Transverse colon (tissue), 4 donors: ENCODE measurements at places on chromosomes 6 and 20. TPM values are rescaled to one million over a fixed set of nuclear protein-coding genes. Genes with fewer than 3 reads are reported as not detected.

DNA sequence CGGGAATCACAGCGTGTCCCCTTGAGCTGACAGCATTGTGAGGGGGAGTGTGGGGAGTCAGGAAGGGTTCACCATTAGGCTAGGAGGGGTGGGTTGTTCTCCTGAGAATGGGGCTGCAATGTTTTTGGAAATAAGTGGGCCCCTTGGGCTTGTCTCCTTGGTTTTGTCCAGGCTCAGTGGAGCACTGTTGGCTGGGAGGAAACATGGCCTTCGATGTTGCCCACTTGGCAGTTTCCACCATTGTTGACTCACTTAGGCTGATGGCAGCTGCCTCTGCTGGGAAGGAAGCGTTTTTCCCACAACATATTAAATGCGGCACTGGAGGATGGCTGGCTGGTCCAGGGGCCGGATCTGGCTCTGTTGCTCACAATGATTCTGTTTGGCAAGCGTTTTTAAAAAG, 512.1 kb downstream of the QKI start:
- no peaks in the 10 kb centered on the region for H3K36me3 ChIP-seq
- H3K27me3 ChIP-seq: no peaks in the 10 kb centered on the region
- H3K27ac ChIP-seq: no peak overlapping the region
- no peaks in the 10 kb centered on the region for H3K4me1 ChIP-seq
- H3K4me3 ChIP-seq: no peak overlapping the region

Gene CST4
- total RNA-seq: not detected

GRCh38 chr20:53212018-53212417, 239.9 kb downstream of the TSHZ2 start:
- H3K4me3 ChIP-seq: no peak overlapping the region
- no peaks in the 10 kb centered on the region for H3K4me1 ChIP-seq
- no peak overlapping the region for H3K27ac ChIP-seq
- peaks cover 11% of the 10 kb centered on the region for H3K27me3 ChIP-seq
- DNase-seq: no peak

Gene EYS
- total RNA-seq: not detected

GRCh38 chr6:84332139-84333034, 104.9 kb upstream of the CEP162 start:
- no peak for DNase-seq
- no peaks in the 10 kb centered on the region for H3K36me3 ChIP-seq
- no peak overlapping the region for H3K27ac ChIP-seq
- H3K27me3 ChIP-seq: no peaks in the 10 kb centered on the region
- no peaks in the 10 kb centered on the region for H3K4me1 ChIP-seq

Gene SUMO4
- total RNA-seq: 1.5 TPM

- peaks cover 21% of the 10 kb centered on the region for H3K4me1 ChIP-seq
- no peak overlapping the region for H3K4me3 ChIP-seq
- H3K27ac ChIP-seq: peak overlapping the region; percentile 23
Measured at GRCh38 chr20:20440481-20440880, 72.6 kb downstream of the INSM1 start.

- H3K4me3 ChIP-seq: no peak overlapping the region
- no peaks in the 10 kb centered on the region for H3K36me3 ChIP-seq
- H3K4me1 ChIP-seq: no peaks in the 10 kb centered on the region
- no peak for DNase-seq
Measured at GRCh38 chr6:44675449-44675848, 287.9 kb downstream of the CDC5L start.

DNA sequence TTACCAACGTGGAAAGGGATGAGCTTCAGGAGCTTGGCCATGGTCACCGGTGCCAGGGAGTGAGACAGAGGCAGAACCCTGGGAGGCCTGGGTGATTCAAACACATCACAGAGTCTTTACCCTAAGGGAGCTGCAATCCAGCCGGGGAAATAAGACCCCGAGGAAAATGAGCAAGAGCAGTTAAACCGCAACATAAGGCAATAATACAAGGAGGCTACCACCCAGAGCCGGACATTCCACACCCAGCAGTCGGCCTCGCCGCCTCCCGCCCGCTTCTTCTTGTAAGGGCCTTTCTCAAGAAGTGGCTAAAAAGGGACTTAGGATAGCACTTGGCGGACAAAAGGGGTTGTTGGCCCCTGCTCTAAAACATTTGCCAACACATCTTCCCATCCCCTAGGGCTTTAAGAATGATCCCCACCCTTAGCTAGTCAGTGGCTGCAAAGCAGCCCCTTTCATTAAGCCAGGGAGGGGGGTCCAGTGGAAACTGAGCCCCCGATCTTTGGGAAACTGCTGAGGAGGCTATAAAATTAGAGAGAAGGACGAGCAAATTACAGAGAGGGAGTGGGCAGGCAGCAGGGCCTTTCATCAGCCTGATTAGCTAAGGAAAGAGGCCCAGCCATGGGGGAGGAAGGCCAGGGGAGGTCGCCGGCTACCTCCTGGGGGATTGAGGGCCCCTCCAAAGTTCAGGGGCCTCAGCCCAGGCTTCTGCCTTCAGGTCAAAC, 34.3 kb downstream of the SNX5 start:
- H3K4me1 ChIP-seq: peaks cover 30% of the 10 kb centered on the region
- H3K27me3 ChIP-seq: no peaks in the 10 kb centered on the region

DNA sequence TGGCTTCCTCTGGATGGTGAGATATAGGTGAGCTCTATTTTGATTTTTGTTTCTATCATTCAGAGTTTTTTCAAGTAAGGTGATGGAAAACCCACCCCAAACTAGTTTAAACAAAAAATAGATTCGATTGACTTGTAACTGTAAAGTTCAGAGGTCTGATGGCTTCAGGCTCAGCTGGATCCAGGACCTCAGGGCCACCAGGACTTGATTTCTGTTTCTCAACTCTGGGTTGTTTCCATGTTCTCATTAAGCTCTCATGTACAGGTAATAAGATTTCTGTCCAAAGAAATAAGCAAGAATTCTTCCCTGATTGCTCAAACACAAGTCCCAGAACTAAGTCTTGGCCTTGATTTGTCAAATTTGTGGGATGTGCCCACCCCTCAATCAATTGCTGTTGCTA, 67.0 kb downstream of the DLGAP4 start:
- H3K4me1 ChIP-seq: no peaks in the 10 kb centered on the region
- H3K27ac ChIP-seq: no peak overlapping the region
- no peak for DNase-seq
- H3K27me3 ChIP-seq: peaks cover 25% of the 10 kb centered on the region
- H3K36me3 ChIP-seq: no peaks in the 10 kb centered on the region

Gene TTK
- total RNA-seq: 9.4 TPM

Gene TMC2
- total RNA-seq: not detected

GRCh38 chr6:110392727-110393126, 22.6 kb downstream of the DDO start:
- no peaks in the 10 kb centered on the region for H3K27me3 ChIP-seq
- DNase-seq: no peak
- H3K4me3 ChIP-seq: no peak overlapping the region
- H3K27ac ChIP-seq: no peak overlapping the region
- peaks cover 3% of the 10 kb centered on the region for H3K4me1 ChIP-seq

DNA sequence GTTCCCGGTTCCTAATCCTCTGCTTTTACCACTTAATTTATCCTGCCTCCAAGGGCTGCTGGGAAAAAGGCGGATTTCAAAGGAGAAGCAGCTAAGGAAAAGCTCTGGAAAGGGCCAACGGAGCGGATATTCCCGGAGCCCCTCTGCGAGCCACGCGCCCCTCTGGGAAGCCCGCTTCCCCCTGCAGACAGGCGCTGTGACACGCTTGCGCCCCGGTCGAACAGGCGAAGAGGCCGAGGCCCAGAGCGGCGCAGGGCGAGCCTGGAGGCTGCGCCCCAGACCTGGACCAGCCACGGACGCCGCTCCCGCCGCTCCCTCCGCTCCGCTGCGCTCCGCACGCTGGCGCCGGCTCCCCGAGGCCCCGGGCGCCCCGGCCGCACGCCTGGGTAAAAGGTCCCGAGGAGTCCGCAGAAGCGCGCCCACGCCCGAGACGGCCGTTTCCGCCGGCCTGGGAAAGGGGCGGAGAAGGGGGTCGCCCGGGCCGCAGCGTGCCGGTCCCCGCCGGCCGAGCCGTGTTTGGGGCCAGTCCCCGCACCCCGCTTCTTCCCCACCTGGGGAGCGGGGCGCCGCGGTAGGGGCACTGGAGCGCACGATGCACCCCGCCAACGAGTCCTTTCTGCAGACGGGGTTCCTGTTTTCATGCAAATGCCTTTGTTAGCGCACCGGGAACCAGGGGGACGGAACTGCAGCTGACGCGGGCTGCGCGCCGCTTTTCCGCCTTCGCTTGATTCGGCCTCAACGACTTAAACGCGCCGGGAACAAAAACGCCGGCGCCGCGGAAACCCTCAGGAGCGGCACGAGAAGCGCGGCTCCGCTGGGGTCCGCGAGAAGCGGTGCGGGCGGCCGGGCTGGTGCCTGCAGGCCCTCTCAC, 91.9 kb upstream of the SIRPA start:
- H3K27ac ChIP-seq: peak overlapping the region; percentile 74
- H3K4me3 ChIP-seq: peak overlapping the region; percentile 59
- peaks cover 22% of the 10 kb centered on the region for H3K27me3 ChIP-seq
- DNase-seq: peak; percentile 58

Gene ARMH2
- not detected for total RNA-seq

Gene TSPO2
- total RNA-seq: not detected

Gene OR2B2
- not detected for total RNA-seq

DNA sequence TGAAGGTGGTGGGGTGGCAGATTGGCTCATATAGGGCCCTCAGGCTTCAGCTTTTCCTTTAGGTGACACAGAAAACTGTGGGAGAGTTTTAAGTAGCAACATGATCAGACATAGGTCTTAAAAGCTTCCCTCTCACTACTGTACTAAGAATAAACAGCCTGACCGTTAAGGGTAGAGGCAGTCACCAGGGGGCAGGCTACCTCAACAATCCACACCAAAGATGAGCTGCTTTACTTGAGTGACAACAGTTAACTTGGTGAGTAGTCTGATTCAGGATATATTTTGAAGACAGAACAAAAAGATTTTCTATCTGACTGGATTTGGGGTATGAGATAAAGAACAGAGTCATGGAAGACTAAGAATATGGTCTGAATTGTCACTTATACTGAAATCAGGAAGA, 193.1 kb upstream of the SHLD1 start:
- peaks cover 32% of the 10 kb centered on the region for H3K36me3 ChIP-seq
- H3K27me3 ChIP-seq: no peaks in the 10 kb centered on the region

GRCh38 chr6:140567466-140567865, 1193.0 kb upstream of the CITED2 start:
- H3K4me3 ChIP-seq: no peak overlapping the region
- no peak overlapping the region for H3K27ac ChIP-seq
- H3K27me3 ChIP-seq: no peaks in the 10 kb centered on the region

GRCh38 chr20:1863296-1863695, 31.9 kb upstream of the SIRPA start:
- no peaks in the 10 kb centered on the region for H3K36me3 ChIP-seq
- peaks cover 5% of the 10 kb centered on the region for H3K27me3 ChIP-seq
- no peak for DNase-seq

DNA sequence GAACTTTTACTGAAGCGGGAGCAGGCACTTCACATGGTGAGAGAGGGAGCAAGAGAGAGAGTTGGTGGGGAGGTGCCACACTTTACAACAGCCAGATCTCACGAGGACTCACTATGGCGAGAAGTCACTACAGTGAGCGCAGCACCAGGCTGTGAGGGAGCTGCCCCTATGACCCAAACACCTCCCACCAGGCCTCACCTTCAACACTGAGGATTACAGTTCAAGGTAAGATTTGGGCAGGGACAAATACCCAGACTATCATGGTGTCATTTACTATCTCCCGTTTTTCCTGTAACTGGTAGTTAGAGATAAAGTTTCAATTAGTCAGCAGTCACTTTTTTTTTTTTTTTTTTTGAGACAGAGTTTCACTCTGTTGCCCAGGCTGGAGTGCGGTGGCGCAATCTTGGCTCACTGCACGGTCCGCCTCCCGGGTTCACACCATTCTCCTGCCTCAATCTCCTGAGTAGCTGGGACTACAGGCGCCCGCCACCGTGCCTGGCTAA, 7.8 kb downstream of the RBCK1 start:
- peaks cover 6% of the 10 kb centered on the region for H3K36me3 ChIP-seq
- H3K4me3 ChIP-seq: no peak overlapping the region
- no peaks in the 10 kb centered on the region for H3K27me3 ChIP-seq

GRCh38 chr20:37223053-37223452, 38.6 kb downstream of the GHRH start:
- H3K36me3 ChIP-seq: peaks cover 41% of the 10 kb centered on the region
- H3K27ac ChIP-seq: peak overlapping the region; percentile 45
- H3K27me3 ChIP-seq: no peaks in the 10 kb centered on the region

- H3K27ac ChIP-seq: no peak overlapping the region
- H3K4me1 ChIP-seq: no peaks in the 10 kb centered on the region
Measured at GRCh38 chr6:123091091-123091895, 95.3 kb downstream of the CLVS2 start.

GRCh38 chr6:48136856-48137255, 25.9 kb upstream of the PTCHD4 start:
- no peaks in the 10 kb centered on the region for H3K27me3 ChIP-seq
- H3K27ac ChIP-seq: no peak overlapping the region

- no peaks in the 10 kb centered on the region for H3K36me3 ChIP-seq
- no peak for DNase-seq
- H3K27ac ChIP-seq: no peak overlapping the region
- no peaks in the 10 kb centered on the region for H3K4me1 ChIP-seq
- no peaks in the 10 kb centered on the region for H3K27me3 ChIP-seq
- no peak overlapping the region for H3K4me3 ChIP-seq
Measured at GRCh38 chr6:126919947-126920346, 198.5 kb upstream of the RSPO3 start.

DNA sequence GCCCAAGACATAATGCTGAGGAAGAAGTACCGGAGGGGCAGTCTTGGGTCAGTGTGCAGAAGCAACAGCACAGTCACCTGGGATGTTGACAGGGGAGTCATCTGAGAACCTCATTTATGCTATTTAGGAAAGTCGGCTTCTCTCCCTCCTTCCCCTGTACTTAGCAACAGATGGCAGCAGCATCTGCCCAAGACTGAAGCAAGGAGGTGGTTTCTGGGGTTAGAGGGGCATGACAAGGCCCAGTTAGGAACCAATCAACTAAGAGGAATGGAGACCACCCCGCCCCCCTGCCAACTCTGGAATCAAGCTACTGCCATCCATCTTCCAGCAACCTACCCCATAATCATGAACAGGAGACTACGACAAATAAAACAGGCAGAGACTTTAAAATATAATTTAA, 21.7 kb downstream of the RIPK1 start:
- peaks cover 33% of the 10 kb centered on the region for H3K36me3 ChIP-seq
- H3K27me3 ChIP-seq: no peaks in the 10 kb centered on the region
- H3K4me1 ChIP-seq: no peaks in the 10 kb centered on the region
- no peak overlapping the region for H3K27ac ChIP-seq
- DNase-seq: no peak

DNA sequence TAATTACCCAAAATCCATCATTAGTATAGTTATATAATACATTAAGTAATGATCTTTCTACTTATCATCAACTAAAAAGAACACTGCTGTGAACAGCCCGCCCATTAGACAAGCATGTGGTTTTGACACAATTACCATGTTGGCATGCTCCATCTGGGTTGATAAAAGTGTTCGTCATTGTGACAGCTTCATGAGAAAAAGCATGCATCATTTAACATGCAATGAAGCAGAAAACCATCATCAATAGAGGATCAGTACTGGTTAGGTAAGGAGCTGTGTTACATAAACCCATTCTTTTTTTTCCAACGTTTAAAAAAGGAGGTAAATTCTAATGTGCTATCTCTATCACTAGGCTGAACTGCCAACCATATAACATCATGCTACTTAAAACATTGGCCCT, 101.9 kb downstream of the EPB41L2 start:
- H3K27me3 ChIP-seq: no peaks in the 10 kb centered on the region
- H3K4me3 ChIP-seq: no peak overlapping the region
- no peaks in the 10 kb centered on the region for H3K4me1 ChIP-seq
- H3K27ac ChIP-seq: no peak overlapping the region
- DNase-seq: no peak
